ENCODE measurements at places on chromosomes 6 and 20.
A peak's percentile ranks its signal among the peaks of the same experiment; 100 is the strongest.

GRCh38 chr6:12570461-12571030 lies 146.0 kb upstream of the PHACTR1 start:
- DNase-seq = no peak

DNA sequence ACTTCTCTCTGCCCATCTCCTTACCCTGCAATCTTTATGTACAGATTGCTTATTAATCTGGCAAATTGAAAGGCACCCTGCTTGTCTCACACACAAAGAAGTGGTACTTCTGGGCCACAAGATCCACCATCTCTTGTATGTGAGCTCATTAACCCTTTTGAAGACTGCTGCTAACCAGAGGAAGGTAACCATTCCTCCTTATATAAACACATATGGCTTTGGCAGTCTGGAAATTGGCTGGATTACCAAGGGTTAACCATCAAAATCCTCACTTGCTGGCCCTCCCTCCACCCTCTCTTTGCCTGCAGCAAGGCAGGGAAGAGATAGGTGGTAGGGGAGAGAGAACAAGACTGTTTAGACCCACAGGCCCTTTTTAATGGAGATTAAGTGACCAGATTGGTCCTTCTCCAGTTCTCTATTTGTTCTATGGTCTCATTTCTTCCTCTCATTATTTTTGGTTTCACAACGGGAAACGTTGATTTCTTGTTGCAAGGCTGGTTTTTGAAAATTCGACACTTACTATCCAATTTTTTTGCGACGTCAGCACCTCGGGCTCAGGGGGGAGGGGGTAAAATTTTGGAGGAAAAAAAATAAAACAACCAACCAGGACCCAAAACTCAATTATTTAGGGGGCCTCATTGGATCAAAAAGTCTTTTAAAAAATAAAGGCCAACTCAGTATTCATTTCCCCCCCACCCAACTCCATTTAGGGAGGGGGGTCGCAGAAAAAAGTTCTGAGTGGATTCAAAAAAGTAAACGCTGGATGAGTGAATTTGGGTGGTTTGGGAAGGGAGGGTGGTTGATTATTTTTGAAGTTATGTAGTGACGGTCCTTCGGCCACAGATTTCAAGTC lies 859 bp downstream of the PPP1R10 start:
- peak; percentile 59 for DNase-seq

GRCh38 chr20:23925789-23926525 lies 46.4 kb upstream of the CST5 start:
- no peak for DNase-seq

- no peak for DNase-seq
Observed at GRCh38 chr6:90241229-90241880, 55.3 kb downstream of the BACH2 start.

DNA sequence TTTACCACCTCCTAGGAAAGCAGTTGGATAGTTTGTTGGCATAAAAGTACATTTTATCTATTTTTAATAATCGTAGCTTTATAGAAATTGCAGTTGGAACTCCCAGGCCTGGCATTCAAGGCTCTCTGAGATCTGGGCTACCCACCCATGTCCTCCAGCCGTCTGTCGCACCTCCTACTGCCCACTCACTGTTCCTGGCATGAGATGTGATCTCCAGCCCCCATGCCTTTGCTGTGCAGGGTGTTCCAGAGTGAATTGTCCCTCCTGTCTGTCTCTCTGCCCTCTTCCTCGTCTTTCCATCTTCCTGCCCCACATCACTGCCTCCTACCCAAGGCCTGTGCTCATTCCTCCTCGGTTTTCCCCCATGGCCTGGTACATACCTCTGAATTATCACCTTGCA lies 50.7 kb downstream of the PTPN1 start:
- DNase-seq = peak; percentile 46

DNA sequence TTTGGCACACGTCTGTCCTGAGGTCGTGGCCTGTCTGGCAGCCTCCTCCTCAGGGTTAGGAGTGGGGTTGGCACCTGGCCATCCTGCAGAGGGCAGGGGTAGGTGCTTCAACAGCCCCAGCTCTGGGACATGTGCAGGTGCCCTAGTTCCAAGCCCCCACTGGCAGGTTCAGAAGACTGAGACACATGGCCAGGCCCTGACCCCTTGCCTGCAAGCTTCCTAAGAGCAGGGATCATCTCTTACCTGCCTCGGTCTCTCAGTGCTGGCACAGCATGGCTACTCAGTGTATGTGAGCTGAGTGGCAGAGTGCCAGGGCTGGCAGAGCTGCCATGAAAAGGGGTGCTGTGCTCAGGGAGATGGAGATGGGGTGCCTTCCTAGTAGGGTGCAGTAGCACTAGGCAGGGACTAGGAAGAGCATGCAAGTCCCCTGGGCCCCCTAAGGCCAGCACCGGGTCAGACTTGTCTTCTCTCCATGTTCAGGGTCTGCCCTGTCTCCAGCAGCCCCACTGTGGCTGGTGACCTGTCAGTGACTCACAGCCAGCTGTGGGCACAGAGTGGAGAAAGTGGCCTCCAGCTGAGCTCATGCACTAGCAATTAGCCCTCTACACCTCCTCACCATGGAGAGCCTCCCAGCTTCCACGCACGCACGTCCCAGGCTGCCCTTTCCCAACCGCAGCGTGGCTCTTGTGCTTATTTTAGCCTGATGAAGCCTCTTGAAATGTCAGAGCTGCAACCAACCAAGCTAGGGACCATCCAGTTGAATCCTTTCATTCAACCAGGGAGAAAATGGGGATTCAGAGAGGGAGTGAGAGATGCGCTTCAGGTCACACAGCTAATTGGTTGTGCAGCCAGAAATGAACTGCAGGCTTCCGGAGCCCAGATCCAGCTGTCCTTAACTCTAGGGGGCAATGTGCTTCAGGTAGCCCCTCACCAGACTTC lies 116.6 kb downstream of the MRPL14 start:
- DNase-seq = no peak

GRCh38 chr6:44269921-44270525 lies at the start of gene TMEM151B:
Gene TMEM151B (plus strand): TSS chr6:44270450. CDS start chr6:44270743, 293 bp downstream.
- no peak for DNase-seq

DNA sequence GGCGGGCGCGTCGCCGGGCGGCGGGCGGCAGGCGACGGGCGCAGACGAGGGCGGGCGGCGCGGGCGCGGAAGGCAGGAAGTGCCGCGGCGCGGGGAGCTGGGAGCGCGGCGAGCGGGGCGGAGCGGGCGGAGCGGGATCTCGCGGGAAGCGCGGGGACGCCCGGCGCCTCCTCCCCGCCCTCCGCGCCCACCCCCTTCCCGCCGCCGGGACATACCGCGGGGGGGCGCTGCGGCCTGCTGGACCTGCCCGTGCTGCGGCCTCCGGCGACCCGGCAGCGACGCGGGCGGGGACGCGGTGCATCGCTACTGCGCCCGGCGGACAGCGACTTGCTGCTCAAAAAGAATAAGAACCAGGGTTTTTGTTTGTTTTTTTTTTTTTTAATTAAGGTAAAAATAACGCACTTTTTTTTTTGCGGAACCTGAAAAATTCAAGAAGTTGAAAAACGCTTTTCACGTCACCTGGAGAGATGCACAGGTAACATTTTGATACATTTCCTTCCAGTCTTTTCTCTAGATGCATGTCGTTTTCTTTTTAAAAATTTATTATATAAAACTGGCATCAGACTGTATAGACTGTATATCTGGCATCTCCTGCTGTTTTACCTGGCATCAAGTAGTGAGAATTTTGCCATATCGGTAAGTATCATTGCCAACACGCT lies at the start of gene CENPB:
CENPB (minus strand) TSS at position 76 of the 659 bp plus-strand sequence. CDS start 257 bp downstream, outside the sequence.
- peak; percentile 96 for DNase-seq

DNA sequence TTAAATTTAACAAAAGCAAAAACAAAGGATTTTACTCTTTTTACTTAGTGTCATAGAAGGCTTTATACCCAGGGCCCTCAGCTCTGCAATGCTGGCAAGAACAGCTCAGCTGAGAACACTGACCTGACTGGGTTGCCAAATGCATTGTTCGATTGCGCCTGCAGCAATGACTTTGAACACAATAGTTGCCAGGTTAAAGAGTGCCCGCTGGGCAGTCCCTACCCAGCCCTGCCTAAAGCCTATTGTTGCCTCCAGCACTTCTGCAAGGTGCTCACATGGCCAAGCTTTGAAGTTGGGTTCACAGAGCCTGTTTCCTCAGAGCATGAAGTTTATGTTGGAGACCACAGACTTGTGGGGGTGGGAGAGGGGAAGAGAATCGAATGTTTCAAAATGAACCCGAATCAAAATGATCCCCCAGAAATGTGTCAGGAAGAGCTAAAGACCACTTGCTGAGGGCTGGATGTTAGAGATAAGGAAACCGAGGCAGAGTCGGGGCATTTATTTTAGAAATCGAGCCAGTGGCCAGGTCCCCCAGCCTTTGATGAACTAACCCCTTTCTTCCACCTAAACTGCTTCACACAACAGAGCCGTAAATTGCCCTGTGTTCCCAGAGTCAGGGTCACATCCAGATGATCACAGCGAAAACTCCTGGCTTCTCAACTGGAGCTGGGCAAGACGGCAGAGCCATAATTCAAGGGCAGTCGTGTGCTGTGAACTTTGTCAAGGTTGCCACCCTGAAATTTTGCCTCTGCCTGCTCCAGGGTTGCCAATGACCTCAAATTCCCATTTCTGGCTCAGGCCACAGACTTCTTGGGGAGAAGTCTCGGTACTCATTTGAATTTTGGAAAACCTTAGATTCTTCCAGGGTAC lies 55.0 kb downstream of the FOXA2 start:
- DNase-seq = no peak

GRCh38 chr6:92608751-92609150 lies 810.6 kb downstream of the EPHA7 start:
- DNase-seq = no peak

GRCh38 chr20:22389836-22390542 lies 194.4 kb downstream of the FOXA2 start:
- no peak for DNase-seq

DNA sequence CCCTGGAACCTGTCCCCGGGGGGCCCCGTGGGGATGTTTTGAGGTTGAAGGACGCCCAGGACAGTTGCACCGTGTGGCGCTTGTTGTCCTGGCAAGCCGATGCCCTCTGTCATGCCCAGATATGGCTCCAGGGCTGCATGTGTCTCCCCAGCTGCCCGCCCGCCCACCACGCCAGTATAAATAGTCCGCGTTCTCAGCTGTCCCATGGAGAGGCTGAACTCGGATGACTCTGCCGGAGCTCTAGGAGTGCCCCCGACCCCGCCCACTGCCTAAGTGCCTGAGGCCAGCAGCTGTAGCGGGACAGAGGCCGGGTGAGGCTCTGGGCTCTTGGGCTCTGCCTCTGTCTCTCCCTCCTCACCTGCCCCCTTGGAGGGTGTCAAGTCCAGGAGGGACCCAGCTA lies 83.0 kb upstream of the GATA5 start:
- no peak for DNase-seq

DNA sequence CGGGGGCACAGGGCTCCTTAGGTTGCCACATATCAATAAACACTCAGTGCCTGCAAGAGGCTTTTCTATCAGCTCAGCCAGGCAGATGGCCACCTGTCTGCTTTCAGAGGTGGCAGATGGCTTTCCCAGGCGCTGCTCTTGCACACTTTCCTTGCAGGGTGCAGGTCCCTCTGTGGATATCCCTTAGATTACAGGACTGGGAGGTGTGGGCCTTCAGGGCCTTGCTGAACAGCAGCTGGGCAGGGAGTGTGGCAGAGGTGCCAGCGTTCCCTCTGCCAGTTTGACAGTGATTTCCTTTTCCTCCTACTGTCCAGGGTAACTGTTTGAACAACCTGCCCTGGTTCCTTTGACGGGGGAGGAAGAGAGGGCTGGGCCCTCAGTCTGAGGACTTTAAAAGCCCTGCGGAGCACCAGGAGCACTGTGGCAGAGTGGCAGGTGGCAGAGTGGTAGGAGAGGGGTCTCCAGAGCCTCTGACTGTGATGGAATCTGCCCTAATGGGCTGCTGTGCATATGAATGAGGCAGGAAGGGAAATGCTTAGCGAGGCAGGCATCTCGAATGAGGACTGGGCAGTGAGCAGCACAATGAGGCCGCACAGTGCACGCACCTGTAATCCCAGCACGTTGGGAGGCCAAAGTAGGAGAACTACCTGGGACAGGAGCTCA lies 34.2 kb downstream of the ABHD12 start:
- no peak for DNase-seq

GRCh38 chr6:116512111-116512559 lies 696 bp downstream of the CALHM5 start:
- no peak for DNase-seq

DNA sequence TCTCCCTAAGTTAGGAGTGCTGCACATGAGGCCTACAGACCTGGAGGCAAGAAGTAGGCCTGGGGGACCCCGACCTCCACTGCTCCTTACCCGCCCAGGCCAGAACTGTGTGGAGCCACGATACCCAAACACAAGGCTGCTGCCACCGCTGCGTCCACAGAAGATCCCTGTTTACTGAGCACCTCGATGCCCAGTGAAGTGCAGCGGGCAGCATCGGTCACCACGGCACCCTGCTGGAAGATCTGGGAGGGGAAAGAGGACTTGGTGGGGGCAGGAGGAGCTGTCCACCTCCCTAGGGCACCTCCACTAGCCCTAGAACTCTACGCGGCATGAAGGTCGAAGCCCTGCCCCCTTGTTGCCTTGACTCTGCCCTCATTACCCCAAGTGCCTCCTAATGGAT lies 9.9 kb downstream of the GGT7 start:
- no peak for DNase-seq

DNA sequence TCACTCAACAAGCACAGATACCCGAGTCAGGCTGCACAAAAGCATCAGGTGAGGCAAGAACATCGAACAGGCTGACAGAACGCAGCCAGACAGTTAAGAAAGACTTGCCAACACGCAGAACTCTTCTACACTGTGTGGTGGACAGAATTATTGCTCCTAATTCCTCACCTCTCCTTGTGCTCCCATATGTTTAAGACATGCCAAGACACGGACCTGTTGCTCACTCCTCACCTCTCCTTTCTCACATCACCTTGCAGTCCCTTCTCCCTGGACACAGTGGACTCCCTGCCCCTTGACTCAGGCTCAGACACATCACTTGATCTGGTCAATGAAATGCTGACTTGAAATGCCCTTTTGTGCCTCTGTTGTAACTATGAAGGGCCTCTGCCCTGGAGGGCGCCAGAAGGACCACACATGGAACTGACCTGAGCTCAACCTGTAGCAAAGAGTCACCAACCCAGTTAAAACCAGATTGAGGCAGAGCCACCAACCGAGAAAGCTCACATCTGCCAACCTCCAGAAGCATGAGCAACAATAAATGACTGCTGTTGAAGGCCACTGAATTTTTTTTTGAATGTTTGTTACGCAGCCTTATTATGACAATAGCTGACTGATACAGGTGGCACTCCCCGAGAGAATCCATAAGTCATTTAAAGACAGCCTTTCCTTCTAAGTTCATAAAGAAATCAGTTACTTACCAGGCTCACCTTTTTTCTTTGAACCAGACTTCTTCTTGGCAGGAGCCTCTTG lies 24.0 kb downstream of the RRBP1 start:
- no peak for DNase-seq

DNA sequence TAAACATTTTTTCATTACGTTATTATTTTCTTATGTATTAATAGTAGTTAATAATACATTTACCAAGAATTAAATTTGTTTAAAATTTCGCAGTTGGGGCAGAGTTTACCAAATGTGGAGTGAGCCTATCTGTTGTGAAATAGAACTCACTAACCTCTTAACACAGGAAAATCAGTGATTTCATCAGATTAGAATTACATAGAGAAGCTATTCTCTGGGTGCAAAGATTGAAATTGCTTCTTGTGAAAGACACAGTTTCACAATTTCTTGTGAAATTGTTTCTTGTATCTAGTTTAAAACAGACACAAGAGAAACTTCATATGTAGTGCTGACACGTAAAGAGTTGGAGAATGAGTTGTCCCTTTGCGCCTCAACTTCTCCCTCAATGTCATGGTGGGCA lies 69.4 kb upstream of the PRL start:
- DNase-seq = no peak

Measured in activated T-cell treated with anti-CD3 and anti-CD28 coated beads, Interleukin-2, amount 50 U/mL, for 24 hours (primary cell).